ENCODE measurements at places on chromosomes 11 and 22. TPM values are rescaled to one million over a fixed set of nuclear protein-coding genes. Genes with fewer than 3 reads are reported as not detected.

DNA sequence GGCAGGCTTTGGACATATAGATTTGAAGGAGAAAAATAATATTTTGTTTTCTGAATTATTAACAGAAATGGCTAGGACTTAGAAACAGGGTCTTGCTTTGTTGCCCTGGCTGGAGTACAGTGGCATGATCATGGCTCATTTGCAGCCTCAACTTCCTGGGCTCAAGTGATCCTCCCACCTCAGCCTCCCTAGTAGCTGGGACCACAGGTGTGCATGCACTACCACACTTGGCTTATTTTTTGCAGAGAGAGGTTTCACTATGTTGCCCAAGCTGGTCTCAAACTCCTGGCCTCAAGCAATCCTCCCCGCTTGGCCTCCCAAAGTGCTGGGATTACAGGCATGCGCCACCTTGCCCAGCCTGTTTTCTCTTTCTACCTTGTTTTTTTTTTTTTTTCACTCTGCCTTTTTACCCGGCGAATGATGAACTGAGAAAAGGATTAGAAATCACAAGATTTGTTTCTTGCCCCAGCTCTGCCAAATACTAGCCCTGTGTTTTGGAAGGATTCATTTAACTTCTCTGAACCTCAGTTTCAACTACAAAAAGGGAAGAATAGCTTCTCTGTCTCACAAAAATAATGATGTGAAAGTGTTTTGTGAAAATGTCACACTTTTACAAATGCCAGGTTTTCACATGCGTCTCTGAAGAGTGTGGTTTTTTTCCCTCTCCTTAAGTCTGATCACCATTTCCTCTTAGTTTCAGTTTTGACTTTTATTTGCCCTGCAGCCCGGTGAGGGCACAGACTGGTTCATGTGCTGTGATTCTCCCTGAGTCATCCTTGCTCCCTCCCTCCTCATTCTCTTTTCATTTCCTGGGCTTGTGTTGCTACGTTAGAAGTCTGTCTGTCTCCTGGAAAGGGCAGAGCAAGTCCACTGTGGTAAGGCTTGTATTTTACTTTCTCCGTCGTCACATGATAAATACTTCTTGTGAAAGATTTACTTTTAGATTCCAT is 67.7 kb downstream of the BCL2L13 start:
- no peak for DNase-seq
- H3K27me3 ChIP-seq = no peaks in the 10 kb centered on the region
- peaks cover 18% of the 10 kb centered on the region for H3K4me1 ChIP-seq
- H3K27ac ChIP-seq = peak overlapping the region; percentile 80
- peak overlapping the region; percentile 50 for H3K4me3 ChIP-seq

GRCh38 chr22:38427465-38427864 is 27.5 kb downstream of the KCNJ4 start:
- DNase-seq = no peak
- peaks cover 5% of the 10 kb centered on the region for H3K36me3 ChIP-seq
- no peaks in the 10 kb centered on the region for H3K27me3 ChIP-seq

DNA sequence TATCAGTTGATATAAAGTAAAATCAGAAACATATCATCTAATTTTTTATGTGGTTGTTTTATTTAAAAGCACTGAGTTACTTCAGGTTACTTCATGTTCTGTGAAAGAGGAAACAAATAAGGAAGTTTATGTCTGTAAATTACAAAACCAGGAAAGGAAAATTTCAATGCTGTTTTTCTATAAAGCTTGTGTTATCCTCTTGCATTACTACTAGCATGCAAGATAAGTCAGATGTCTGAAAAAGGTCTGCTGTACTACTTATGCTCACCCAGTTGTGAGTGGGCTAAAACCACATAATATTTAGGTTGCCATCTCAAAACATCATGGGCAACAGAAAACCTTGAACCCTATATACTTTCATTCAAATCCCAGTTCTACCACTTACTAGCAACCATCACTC is 121.5 kb downstream of the ATG16L2 start:
- no peaks in the 10 kb centered on the region for H3K36me3 ChIP-seq
- H3K4me1 ChIP-seq = peaks cover 15% of the 10 kb centered on the region
- no peak overlapping the region for H3K4me3 ChIP-seq
- DNase-seq = no peak
- H3K27ac ChIP-seq = no peak overlapping the region

- no peak for DNase-seq
- H3K27ac ChIP-seq = no peak overlapping the region
- H3K36me3 ChIP-seq = peaks cover 97% of the 10 kb centered on the region
These were observed 81.1 kb downstream of the BMAL1 start for GRCh38 chr11:13358596-13359270.

DNA sequence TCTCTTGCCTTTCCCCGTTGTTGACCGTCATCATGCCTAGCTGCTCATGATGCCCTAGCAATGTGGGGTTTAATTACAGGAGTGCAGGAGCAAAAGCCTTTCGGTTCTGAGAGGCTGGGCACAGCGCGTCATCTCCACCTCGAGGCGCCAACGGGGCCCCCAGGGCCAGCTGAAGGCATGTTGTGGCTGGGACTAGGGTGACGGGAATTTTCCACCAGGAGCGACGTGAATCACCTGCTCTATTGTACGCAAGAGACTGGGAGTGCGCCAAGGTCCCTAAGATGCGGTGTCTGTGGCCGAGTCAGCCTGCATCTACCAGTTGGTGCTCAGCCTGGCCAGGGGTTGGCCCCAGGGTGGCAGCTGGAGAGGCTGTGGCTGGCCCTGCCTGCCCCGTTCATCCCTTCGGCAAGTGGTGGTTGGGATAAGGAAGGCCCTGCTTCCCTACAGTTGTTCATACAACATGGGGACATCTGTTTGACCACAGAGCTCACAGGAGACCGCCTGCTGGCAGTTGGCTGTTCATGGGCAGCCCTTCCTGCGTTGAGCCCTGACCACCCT is 1175.6 kb downstream of the BRD1 start:
- no peak for DNase-seq
- no peak overlapping the region for H3K27ac ChIP-seq
- no peaks in the 10 kb centered on the region for H3K36me3 ChIP-seq
- no peaks in the 10 kb centered on the region for H3K4me1 ChIP-seq
- no peak overlapping the region for H3K4me3 ChIP-seq

- H3K36me3 ChIP-seq = no peaks in the 10 kb centered on the region
- no peak overlapping the region for H3K27ac ChIP-seq
- H3K4me3 ChIP-seq = no peak overlapping the region
- no peaks in the 10 kb centered on the region for H3K4me1 ChIP-seq
- H3K27me3 ChIP-seq = no peaks in the 10 kb centered on the region
These were observed 655.7 kb downstream of the METTL15 start for GRCh38 chr11:28763876-28764275.

DNA sequence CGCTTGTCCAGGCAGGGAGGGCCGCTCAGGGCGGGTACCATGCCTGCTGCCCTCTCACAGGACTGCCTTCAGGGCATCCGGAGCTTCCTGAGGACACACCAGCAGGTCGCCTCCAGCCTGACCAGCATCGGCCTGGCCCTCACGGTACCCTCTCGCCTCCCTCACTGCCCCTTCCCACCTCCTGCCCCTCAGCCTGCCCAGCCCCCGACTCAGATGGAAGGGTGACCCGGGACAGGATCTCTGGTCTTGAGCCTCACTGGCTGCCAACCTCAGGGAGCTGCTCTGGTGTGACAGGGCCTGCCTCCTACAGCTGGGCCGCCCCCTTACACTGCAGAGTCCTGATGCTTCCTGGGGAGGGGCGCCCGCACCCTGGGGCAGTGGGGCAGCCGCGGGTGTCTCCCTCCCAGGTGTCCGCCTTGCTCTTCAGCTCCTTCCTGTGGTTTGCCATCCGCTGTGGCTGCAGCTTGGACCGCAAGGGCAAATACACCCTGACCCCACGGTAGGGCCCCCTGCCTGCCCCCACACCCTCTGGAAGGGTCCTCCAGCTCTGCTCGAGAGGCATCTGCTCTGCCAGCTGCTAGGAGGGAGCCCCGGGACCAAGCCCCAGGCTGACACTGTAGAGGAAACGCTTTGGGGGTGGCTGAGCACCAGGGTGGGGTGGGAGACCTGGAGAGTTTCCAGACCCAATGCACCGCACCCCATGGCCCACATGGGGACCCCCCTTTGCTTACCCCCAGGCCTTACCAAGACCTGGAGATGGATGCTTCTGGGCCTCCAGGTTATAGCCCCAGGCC is 14.6 kb downstream of the TSPAN32 start:
- H3K4me3 ChIP-seq = no peak overlapping the region
- H3K27me3 ChIP-seq = no peaks in the 10 kb centered on the region
- H3K27ac ChIP-seq = peak overlapping the region; percentile 82
- no peaks in the 10 kb centered on the region for H3K36me3 ChIP-seq
- peaks cover 32% of the 10 kb centered on the region for H3K4me1 ChIP-seq

- peak within 1 kb of the TSS; percentile 60 for H3K4me3 ChIP-seq
- peak within 1 kb of the TSS; percentile 66 for H3K27ac ChIP-seq
- peaks cover 55% of the 10 kb centered on the region for H3K27me3 ChIP-seq
- H3K4me1 ChIP-seq = peaks cover 71% of the 10 kb centered on the region
- no peak for DNase-seq
- peaks cover 34% of the 10 kb centered on the region for H3K36me3 ChIP-seq
These were observed at the start of gene CRACR2B for GRCh38 chr11:827897-828192. Gene CRACR2B, plus strand, starts transcription at chr11:827919. Its CDS starts 689 bp downstream, at chr11:828608.

- no peaks in the 10 kb centered on the region for H3K27me3 ChIP-seq
- H3K4me3 ChIP-seq = no peak overlapping the region
- DNase-seq = no peak
These were observed 2.4 kb upstream of the SIDT2 start for GRCh38 chr11:117176186-117176585.

- no peaks in the 10 kb centered on the region for H3K27me3 ChIP-seq
- H3K4me1 ChIP-seq = peaks cover 99% of the 10 kb centered on the region
- H3K27ac ChIP-seq = peak overlapping the region; percentile 50
- peak overlapping the region; percentile 19 for H3K4me3 ChIP-seq
These were observed 49.9 kb downstream of the ZBTB16 start for GRCh38 chr11:114109206-114110090.

DNA sequence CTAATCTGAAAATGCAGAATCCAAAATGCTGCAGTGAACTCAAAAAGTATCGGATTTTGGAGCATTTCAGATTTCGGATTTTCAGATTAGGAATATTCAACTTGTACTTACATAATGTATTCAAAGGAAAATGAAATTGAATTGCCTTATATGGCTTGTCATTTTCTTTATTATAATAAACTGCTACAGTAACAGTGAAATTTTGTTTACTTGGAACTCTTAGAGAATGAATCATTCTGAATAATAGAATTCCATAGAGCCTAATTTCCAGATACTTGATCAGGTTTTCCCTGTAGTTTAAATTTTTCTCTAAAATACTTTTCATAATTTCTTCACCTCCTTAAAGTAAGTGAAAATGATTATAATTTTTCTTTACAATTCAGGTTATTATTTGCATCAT is 17.3 kb downstream of the TTC17 start:
- peaks cover 15% of the 10 kb centered on the region for H3K4me1 ChIP-seq
- H3K36me3 ChIP-seq = peaks cover 21% of the 10 kb centered on the region
- no peak for DNase-seq
- H3K27ac ChIP-seq = no peak overlapping the region
- H3K27me3 ChIP-seq = no peaks in the 10 kb centered on the region

- no peak for DNase-seq
- H3K36me3 ChIP-seq = no peaks in the 10 kb centered on the region
- no peak overlapping the region for H3K27ac ChIP-seq
- H3K4me3 ChIP-seq = no peak overlapping the region
- no peaks in the 10 kb centered on the region for H3K4me1 ChIP-seq
These were observed 16.6 kb upstream of the MS4A6E start for GRCh38 chr11:60310407-60310998.

- H3K4me1 ChIP-seq = peaks cover 16% of the 10 kb centered on the region
- no peaks in the 10 kb centered on the region for H3K36me3 ChIP-seq
- H3K27me3 ChIP-seq = no peaks in the 10 kb centered on the region
- no peak overlapping the region for H3K27ac ChIP-seq
- DNase-seq = no peak
These were observed 4.1 kb downstream of the SYTL2 start for GRCh38 chr11:85806876-85807275.

DNA sequence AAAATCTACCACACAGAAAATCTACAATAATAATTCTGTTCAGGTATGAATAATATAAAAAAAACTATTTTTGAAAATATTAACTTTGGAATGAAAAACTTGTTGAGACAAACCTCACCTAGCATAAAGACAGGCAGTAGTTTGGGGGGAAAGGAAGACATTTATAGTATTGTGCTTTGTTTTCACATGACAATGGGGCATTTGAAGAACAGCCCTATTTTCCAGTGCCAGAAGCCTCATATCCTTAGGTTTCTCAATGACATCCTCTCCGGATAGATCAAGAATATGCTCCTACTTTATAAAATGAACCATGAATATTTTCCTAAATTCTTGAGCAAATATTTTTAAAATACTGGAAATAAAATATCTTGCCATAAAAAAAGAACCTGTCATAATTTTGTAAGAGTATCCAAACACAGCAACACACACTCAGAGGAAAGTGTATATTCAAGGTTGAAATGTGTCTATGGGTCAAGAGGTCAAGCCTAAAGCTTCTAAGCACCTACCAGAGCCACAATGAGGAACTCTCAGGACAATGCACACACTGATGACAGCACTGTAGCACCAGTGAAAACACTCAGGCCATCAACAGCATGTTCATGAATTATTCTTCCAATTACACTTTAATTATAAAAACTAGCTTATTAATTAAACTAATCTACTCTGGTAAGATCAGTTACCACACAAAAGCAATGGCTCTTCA is 68.7 kb downstream of the MRTFA start:
- H3K4me3 ChIP-seq = no peak overlapping the region
- no peaks in the 10 kb centered on the region for H3K27me3 ChIP-seq

- peaks cover 27% of the 10 kb centered on the region for H3K27me3 ChIP-seq
- peak overlapping the region; percentile 39 for H3K4me3 ChIP-seq
- peaks cover 16% of the 10 kb centered on the region for H3K4me1 ChIP-seq
- H3K36me3 ChIP-seq = no peaks in the 10 kb centered on the region
- H3K27ac ChIP-seq = no peak overlapping the region
- DNase-seq = no peak
These were observed 2.2 kb upstream of the KIRREL3 start for GRCh38 chr11:127002669-127003259.

DNA sequence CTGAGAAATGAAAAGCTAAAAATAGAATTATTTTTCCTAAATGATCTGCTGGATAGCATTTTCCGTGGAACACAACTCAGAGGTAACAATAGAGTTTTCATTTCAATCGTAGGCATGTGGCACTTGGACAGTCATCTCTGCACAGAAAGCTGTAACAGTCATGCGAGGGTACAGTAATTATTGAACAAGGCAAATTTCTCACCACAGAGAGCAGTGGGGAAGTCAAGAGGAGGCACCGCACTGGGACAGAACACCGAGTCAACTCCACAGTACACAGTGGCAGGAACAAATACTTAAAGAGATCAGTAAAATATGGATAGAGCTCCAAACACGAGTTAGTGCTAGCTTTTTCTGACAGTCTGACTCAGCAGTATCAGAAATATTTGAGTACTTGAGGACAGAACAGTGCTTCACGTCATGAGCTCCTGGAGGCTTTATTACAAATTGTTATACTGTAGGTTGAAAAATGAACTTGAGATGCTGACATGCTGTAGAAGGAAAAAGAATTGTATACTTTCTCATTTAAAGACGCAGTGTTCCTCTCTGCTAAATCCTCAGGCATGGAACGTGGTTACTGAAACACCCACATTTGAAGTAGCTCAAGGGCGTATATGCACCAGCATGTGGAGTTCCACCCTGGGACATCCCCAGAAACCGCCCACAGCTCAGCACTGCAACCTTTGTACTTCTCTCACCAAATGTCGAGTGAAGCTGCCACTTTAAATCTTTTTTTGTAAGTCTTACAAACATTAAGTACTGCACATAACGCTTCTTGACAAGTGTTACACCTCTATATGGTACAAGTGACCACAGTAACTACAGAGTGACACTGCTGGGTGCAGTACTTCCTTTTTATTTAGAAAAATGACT is 27.4 kb upstream of the YPEL1 start:
- H3K4me1 ChIP-seq = peaks cover 28% of the 10 kb centered on the region
- no peaks in the 10 kb centered on the region for H3K27me3 ChIP-seq
- no peak for DNase-seq
- H3K4me3 ChIP-seq = no peak overlapping the region

CASP12 gene
- total RNA-seq = 1.7 TPM

XNDC1N gene
- total RNA-seq = 9.0 TPM

NPTXR gene
- total RNA-seq = 8.7 TPM

DDI1 gene
- not detected for total RNA-seq

OR52E5 gene
- not detected for total RNA-seq

YAP1 gene
- 343 TPM for total RNA-seq

CFAP300 gene
- total RNA-seq = 0.83 TPM

Measured in esophagus muscularis mucosa (tissue), 4 donors.